GF-D8 (cell line): ENCODE measurements at places on chromosomes 7 and 10.

DNA sequence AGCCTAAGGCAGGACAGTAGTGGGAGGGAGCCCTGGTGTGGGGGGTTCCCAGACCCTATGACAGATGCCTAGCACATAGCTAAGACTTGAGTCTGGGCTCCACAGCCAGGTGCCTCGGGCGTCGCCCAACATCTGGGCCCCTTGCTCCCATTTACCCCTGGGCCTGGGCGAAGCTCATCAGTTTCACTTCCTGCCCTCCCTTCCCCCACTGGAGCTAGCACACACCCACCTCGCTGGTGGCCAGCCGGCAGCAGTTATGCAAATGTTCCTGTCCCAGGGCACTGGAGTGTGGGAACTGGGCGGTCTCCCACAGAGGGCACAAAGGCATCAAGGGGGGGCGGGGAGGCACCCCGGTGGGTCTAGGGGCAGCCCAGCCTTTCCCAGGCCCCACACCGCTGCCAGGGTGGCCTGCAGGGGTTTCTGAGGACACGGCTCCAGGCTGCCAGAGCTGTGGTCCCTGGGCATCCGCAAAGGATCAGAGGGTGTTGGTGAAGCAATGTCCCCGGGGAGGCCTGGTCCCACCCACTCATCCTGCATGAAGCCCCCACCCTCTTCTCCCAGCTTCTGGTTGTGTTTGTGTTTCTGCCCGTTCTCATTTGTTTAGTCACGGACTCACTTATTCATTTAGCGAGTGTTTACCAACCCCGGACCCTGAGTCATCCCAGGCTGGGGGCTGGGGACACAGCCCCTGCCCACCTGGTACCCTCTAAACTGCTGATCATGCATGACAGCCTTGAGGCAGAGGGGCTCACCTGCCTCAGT lies 20.4 kb downstream of the SH2B2 start:
- no peak for DNase-seq

DNA sequence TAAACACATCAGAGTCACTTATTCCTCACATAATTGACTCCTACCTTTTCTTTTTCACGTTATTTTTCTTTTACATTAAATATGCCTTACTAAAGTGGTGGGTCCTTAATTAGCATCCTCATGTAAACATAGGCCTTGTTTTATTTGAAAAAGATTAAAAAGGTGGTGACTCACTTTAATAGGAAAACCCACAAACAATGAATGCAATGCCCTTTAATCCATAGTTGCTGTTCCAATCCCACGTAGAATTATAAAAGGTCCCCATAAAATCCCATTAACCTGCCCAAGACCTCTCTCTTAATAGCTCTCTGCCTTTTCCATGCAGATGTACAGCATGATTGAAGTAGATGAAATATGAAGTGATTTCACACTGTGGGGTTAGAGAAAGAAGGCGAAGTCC lies 32.2 kb downstream of the SLC16A12 start:
- no peak for DNase-seq

DNA sequence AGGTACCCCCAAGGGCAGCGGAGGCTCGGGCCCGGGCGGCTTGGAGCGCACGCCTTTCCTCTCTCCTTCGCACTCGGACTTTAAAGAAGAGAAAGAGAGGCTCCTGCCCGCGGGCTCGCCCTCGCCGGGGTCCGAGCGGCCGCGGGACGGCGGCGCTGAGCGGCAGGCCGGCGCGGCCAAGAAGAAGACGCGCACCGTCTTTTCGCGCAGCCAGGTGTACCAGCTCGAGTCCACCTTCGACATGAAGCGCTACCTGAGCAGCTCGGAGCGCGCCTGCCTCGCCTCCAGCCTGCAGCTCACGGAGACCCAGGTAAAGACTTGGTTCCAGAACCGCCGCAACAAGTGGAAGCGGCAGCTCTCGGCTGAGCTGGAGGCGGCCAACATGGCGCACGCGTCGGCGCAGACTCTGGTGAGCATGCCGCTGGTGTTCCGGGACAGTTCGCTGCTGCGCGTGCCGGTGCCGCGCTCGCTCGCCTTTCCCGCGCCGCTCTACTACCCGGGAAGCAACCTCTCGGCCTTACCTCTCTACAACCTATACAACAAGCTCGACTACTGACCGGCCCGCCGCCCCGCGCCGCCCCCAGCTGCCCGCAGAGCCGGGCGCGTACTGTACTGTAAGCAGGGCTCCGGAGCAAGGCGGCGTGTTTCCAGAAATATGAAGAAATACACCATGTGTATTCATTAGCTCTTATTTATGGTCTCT lies 1.8 kb downstream of the HMX2 start:
- DNase-seq = no peak

DNA sequence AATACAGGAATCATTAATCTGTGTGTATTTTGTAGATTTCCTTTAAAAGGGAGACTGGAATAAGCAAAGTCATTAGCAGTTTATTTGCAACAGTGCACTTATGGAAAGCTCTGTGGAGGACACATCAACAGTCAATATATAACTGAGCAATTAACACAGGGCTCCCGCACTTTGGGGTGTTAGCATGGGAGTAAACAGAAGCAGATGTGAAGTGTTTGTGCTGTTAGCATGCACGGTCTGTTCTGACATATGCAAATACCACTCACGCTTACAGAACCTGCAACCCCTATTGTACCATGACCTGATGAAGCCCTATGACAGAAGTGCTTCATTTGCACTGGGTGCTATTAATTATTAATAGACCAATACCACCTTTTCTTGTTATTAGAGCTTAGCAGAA lies 118.9 kb downstream of the PPP1R3A start:
- no peak for DNase-seq

DNA sequence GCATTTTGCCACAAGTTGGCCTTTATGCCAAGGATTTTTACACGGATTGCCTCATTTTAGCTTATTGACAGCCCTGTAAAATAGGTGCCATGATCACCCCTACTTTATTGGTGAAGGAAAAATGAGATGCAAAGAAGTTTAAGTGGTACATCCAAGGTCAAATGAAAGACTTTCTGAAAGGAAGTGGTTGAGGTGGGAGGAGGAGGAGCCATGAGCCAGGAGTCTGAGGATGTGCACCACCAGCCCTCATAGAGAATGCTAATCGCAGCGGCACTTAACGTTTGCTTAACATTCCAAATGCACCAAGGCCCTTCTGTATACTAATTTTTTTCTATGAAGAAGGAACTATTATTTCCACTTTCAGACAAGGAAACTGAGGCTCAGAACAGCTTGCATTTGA lies 31.0 kb upstream of the LRRC18 start:
- no peak for DNase-seq

GRCh38 chr7:7173956-7174632 lies 8.2 kb upstream of the C1GALT1 start:
- DNase-seq = no peak
